PC-3 (cell line): ENCODE measurements at places on chromosomes 11 and 22.

DNA sequence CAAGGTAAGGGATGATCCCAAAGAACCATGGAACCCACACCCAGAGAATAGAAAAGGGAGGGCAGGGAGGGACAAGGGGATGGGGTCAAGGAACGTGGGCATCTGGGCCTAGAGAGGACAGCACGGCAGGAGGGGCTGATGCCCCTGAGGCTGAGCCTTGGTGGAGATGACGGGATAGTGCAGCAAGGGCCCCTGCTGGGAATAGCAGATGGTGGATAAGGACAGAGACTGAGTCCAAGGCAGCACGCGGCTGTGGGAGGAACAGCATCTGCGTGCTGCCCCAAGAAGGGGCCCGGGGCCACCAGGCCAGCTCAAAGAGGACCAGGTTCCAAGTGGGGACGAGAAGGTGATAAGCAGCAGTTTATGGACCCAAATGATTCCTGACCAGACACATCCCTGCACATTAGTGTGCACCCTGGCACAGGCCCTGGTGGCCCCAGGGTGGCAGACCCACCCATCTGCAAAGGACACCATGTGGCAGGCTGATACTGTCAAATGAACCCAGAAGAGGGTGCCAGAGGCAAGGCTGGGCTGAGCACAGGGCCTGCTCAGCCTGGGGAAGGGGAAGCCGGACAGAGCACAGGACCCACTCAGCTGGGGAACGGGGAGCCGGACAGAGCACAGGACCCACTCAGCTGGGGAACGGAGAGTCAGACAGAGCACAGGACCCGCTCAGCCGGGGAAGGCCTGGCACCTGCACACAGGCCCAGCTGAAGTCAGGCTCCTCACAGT, 12.8 kb upstream of the TESMIN start:
- DNase-seq: no peak

DNA sequence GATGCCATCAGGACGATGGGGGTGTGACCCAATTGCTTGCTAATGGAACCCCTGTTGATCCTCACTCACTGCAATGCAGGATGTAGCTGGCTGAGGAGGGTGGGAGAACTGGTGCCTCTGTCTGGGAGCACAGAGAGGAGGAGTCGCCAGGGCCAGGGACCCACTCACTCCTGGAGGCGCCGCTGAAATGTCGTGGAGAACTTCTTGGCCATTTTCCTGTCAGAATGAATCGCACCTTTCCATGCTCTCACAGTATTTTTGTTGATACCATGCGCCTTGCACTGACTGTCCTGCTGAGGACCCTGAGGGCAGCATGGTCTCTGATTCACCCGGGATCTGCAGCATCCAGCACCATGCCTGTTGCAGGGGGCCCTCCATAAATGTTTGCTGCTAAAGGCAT, 211.4 kb downstream of the DSCAML1 start:
- no peak for DNase-seq

- no peak for DNase-seq
These were observed 5.3 kb downstream of the IFITM10 start for GRCh38 chr11:1744891-1745700.

DNA sequence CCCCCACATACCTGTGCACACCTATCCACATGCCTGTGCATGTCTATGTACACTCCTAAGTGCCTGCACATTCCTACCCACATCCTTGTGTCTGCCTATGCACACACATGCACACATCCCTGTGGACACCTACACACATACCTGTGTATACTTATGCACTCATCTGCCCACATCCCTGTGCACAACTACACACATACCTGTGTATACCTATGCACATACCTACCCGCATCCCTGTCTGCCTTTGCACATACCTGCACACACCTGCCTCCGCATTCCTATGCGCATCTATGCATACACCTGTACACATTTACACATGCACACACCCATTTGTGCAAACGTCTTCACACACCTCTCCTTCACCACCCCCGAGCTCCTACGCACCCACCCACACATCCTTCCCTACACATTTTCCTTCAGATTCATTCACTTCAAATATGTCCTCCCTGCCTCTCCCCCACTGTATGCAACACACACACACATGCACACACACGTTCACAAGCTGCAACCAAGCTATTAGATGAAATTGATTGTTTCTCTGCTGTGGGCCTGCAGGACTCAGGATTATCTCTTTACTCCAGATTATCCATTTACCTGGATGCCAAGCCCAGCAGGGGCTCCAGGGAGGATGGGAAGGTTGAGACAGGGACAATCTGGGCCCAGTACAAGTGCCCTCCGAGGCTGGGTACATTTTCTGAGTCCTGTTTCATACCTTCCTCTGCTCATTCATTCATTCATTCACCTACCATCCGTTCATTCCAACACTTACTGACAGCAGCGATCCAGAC, 53.2 kb downstream of the TSPAN18 start:
- no peak for DNase-seq

- DNase-seq: no peak
These were observed 165.8 kb upstream of the NARS2 start for GRCh38 chr11:78740199-78741071.

GRCh38 chr22:42418811-42419242, 13.4 kb downstream of the NFAM1 start:
- no peak for DNase-seq
